ENCODE measurements at places on chromosomes 7 and 10.

DNA sequence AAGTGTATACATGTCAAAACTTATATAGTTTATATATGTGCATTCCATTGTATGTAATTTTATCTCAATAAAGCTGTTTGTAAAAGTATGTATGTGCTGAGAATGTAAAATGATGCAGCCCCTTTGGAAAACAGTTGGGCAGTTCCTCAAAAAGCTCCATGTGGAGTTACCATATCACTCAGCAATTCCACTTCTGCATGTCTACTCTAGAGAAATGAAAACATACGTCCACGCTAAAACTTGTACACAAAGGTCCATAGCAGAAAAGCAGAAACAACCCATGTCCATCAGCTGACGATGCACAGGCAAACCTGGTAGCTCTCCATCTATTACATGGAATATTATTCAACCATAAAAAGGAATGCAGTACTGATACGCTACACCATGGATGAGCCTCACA, 8.3 kb upstream of the RGS10 start:
- DNase-seq, result no peak

GRCh38 chr7:45217358-45217757, 59.8 kb downstream of the RAMP3 start:
- no peak for DNase-seq

DNA sequence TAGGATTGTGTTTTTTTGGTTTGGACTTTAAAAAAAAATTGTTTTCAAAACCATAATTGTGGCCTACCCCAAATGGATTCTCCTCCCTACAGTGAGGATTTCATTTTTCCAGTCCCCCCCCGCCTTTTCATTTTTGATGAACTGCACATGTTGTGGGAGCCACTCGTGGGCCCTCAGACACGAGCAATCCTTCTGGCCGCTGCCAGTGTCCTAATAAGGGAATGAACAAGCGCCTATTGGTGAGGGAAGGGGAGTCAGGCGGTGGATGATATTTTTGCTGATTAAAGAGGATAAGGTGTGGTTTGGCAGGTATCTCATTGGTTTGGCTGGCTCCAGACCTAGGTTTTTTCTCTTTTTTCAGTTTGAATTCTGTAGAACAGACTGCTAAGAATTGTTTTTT, 78.7 kb upstream of the AGBL3 start:
- DNase-seq, result no peak

DNA sequence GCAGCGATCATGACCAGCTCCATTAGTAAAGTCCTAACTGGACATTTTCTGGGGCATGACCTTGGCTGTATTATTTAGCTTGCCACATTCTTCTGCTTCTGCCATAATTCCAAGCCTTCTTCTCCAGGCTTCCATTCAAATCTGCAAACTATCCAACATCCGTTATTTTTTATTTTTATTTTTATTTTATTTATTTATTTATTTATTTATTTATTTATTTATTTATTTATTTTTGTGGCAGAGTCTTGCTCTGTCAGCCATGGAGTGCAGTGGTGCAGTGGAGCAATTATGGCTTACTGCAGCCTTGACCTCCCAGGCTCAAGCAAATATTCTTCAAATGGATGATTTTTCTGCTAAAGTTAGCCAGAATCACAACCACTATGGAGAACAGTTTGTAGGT, 187.2 kb upstream of the CDK1 start:
- no peak for DNase-seq

- DNase-seq, result no peak
These were observed 12.0 kb downstream of the IFIT5 start for GRCh38 chr10:89426230-89426868.

- no peak for DNase-seq
These were observed 33.1 kb downstream of the SMC3 start for GRCh38 chr10:110600487-110601101.

- DNase-seq, result no peak
These were observed 21.8 kb downstream of the FOXL3 start for GRCh38 chr7:311796-312195.

- DNase-seq, result peak; percentile 54
These were observed 39.2 kb downstream of the AIFM2 start for GRCh38 chr10:70093335-70093944.

DNA sequence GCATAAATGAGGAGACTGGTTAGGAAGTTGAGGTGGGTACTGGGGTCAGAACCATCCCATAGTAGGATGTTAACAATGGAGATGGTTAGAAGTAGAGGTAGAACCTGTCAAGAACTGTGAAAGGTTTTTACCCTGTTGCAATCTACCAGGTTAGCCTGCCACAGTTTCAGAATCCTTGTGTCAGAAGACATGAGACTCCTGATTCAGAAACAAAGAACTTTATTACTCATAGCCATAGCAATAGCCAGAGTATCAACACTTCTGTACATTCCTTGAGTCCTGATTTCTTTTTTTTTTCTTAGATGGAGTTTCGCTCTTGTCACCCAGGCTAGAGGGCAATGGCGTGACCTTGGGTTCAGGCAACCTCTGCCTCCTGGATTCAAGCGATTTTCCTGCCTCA, 200.9 kb downstream of the GRM3 start:
- no peak for DNase-seq

Measured in CD4-positive, alpha-beta T cell (primary cell).